Fibroblast of upper back skin (primary cell): ENCODE measurements at places on chromosomes 11 and 22.
A peak's percentile ranks its signal among the peaks of the same experiment; 100 is the strongest.

GRCh38 chr11:100667449-100667848 lies 19.6 kb upstream of the ARHGAP42 start:
- no peak for DNase-seq

- DNase-seq = no peak
Measured at GRCh38 chr11:130622141-130622542, 173.7 kb downstream of the ADAMTS15 start.

GRCh38 chr11:78021611-78022010 lies 1.5 kb downstream of the KCTD14 start:
- DNase-seq = no peak

GRCh38 chr11:21121991-21122390 lies 452.6 kb downstream of the NELL1 start:
- no peak for DNase-seq

DNA sequence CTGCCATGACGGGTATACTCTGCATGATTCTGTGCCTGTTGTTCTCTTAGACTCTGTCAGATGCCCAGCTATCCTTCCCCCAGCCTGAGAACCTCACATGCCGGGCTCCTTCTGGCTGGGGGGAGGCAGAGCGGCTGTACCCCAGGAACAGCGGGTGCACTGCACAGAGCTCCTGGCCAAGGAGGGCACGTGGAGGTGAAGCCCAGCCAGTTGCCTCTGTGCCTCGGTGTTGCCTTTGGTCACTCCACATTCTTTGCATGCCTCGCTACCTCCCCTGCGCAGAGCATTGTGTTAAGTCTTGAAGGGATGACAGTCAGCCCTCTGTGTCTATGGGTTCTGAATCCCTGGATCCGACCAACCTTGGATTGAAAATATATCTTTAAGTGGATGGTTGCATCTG lies 77.7 kb downstream of the FEZ1 start:
- DNase-seq = no peak

- no peak for DNase-seq
Measured at GRCh38 chr11:121282386-121282785, 10.2 kb upstream of the SC5D start.

DNA sequence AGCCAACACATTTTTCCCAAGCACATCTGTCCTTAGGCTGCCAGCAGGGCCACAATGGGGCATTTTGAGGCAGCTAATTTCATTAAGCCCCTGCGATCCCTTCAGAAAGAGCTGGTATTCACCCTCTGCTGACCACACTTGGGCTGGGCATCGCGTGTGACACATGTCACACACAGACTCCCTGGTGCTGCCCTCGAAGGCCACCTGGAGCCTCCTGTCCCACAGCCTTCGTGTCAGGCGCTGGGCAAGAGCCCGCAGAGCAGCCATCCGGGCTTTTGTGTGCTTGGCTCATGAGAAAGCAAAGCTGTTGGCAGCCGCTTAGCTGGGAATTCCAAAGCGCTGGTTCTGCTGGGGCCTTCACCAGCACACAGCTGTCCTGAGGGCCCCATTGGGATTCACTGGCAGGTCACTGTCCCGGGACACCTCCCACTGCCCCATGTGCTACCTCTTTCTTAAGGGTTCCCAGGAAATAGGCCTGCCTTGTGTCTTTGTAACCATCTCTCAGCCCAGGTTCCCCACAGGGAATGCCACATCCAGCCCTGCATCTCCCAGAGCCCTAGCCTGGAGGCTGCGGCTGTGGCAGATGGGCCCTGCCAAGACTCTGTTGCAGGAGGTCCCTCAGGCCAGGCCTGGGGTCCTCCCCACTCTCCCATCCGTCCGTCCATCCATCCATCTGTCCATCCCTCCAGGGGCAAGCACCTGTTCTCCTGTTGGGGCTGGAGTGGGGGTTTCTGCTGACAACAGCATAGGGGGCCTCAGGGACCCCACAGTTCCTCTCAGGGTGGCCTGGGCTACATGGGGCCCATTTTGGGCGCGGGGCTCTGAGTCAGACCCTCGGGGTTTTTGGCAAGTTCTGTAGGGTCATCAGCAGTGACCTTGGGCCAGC lies 4.9 kb downstream of the CLDN5 start:
- DNase-seq = no peak

DNA sequence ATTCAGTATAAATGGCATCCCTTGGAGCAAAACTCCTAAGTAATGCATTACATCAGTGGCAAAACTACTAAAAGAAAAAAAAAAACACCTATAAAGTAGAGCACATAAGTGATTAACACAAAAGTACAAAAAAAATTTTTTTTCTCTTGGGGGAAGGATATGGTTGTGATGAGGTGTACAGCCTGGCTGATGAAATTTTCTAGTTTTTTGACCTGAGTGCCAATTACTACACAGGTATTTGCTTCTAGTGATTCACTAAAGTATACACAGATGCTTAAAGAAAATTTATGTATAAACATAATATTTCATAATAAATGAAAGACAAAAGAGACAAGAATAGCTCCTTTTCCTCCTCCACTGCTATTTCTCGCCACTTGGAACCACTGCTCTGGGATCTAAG lies 71.8 kb upstream of the APOA1 start:
- DNase-seq = no peak

- DNase-seq = no peak
Measured at GRCh38 chr11:113472471-113472870, 2.7 kb downstream of the DRD2 start.

DNA sequence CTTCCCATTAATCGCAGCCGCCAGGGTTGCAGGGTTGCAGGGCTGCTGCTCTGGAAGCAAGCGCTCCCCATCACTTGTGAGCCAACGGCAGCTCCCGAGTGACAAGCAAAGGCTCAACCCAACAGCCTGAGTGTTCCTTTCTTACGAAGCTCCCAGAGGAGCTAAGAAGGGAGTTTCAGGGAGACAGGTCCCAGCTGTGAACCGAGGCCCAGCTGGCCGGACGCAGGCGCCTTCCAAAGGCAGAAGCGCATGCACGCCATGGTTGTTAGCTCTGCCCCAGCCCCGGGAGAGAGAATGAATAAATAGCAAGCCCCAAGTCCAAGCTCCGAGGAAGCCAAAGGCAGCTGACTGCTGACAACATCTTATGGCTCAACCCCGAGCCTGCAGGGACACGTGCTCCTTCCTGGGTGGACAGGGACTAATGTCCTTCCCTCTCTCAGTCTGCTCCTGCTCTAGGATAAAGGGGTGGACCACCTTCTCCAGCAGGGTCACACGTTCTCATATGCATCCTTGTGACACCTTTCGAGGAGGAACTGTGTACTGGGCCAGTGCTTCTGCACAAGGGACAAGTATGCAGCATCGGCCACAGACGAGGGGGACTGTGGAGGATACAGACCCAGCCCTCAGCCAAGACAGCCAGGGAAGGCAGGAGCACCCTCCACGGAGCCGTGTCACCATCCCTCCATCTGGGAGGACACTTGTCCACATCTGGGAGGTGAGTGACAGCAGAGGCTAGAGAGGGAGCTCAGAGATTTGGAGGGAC lies 29.9 kb downstream of the SHANK2 start:
- no peak for DNase-seq

DNA sequence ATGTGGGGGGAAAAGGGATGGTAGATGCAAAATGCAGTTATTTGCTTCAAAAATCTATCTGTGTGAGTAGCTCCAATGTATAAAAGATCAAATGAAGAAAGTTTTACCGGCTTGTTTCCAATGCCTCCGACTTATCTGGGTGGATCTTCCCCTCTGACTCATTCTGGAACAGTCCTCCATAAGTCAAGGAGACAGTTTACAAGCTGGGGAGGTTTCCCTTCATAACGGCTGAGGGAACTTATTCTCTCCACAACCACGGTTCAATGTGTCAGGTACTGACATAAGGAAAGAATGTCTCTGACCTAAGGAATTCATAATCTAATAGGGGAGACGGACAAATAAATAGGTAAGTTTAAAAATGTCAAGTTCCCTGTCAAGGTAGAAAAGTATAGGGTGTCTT lies 49.7 kb upstream of the BIRC3 start:
- DNase-seq = peak; percentile 75

GRCh38 chr11:120241277-120241676 lies 1.3 kb downstream of the POU2F3 start:
- DNase-seq = no peak

- no peak for DNase-seq
Measured at GRCh38 chr11:65384301-65384889, 1.9 kb upstream of the SLC25A45 start.

DNA sequence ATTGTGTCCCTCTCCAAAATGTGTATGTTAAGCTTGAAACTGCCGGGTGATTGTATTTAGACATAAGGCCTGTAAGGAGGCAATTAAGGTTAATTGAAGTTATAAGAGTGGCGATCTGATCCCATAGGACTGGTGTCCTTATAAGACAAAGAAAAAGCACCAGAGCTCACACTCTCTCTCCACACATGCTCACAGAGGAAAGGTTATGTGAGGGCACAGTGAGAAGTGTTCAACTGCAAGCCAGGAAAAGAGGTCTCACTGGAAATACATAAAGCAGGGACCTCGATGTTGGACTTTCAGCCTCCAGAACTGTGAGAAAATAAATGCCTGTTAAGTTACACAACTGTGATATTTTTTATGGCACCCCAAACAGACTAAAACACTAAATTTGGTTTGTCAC lies 1233.8 kb upstream of the CNTN5 start:
- no peak for DNase-seq

DNA sequence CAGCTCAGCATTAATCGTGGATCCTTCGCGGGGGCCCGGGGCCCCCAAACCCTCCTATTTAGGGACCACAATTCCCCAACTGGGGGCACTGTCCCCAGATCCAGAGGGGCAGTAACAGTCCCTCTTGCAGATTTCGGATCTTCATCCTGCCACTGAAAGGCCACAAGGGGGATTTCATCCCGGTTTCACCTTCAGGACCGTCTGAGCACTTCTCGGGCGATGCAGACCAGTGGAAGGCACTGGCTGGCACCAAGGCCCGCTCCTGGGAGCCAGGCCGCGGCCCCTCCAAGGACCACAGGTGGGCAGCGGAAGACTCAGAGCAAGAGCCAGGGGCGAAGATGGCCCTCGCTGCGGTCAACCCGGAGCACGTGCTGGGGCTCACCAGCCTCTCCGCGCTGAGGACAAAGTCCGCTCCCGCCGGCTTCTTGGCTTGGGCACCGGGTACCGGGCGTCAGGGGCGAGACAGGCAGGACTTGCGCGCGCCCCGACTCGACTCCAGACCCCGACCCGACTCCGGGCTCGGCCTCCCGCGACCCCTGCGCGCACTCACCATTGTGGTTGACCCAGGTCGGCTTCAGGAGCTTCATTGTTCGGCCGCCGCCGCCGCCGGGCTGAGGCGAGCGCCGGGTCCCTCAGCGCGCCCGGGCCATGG lies 517 bp downstream of the HIRA start:
- peak; percentile 11 for DNase-seq

GRCh38 chr11:72229925-72230763 lies 5.6 kb downstream of the INPPL1 start:
- DNase-seq = no peak

- DNase-seq = no peak
Measured at GRCh38 chr11:109586789-109587188, 164.8 kb downstream of the C11orf87 start.

GRCh38 chr22:37926771-37927636 lies 20.9 kb downstream of the MICALL1 start:
- no peak for DNase-seq

DNA sequence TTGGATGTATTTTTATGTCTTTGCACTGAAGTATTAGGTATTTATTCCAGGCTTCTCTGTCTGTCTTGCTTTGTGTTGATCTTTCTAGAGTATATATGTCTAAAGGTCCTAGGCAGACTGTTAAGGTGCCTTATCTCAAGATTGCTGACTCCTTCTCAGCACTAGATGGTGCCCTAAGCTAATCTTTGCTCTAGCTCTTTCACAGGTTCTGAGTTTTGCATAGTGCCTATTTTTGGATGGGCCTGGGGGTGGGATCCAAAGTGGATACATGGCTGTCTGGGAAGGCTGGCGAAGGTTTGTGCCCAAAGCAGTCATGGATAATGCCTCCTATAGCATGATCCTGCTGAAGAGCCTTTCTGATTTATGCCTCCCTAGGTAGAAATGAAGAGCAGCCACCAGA lies 154.9 kb downstream of the TRPC6 start:
- DNase-seq = peak; percentile 28

- DNase-seq = no peak
Measured at GRCh38 chr22:42905217-42905616, 48.1 kb upstream of the ARFGAP3 start.

GRCh38 chr11:60634126-60634525 lies 65.3 kb upstream of the MS4A8 start:
- DNase-seq = no peak

GRCh38 chr11:441418-442274 lies at the start of gene ANO9:
TSS of gene ANO9 (minus strand) at chr11:442011. CDS start at chr11:441926, 85 bp downstream.
- DNase-seq = no peak

GRCh38 chr22:27240298-27241075 lies 561.1 kb downstream of the MN1 start:
- no peak for DNase-seq

DNA sequence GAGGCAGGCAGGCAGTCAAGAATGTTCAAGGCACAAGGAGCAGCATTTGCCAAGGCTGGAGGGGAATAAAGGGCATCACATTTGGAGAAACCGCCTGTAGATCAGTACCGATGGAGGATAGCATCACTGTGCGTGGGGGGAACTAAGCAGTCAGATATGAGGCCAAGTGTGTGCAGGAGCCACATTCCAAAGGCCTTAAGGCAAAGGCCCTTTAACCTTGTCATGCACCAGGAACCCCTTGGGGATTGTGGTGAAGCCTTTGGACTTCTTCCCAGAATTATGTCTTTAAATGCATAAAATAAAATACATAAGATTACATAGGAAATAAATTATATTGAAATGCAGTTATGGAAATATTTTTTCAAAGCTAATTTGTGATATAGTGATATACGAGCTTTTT lies 532.1 kb downstream of the BUD13 start:
- peak; percentile 58 for DNase-seq

DNA sequence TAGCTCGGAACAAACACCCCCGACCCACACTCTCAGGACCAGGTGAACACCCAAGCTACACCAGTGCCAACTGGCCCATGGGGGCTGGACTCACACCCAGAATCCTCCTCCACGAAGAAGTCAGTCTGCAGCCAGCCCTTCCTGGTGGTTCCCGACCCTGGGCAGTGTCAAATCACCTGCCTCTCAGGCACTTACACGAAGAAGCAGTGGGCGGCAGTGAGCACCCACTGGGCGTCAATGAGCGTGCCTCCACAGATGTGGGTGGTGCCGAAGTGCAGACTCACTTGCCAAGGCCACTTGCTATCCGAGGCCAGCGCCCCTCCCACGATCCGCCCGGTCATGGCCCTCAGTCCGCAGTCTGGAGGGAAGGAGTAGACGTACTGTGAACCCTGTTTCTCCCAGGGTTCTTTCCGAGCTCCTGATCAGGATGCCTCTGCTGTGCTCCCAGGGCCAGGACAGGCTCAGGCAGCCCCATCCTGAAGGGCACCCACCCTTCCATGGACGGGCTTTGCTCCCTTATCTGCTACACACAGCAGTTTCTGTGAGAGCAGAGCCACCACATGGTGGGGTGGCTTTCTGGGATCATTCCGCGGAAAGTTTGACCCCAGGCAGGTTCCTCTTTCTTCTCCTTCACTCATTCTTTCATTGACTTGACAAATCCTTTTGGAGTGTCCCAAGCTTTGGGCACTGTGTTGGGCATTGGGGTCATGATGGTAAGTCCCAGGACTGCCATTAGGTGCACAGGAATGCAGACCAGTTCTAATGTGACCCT lies 19.4 kb downstream of the TMPRSS13 start:
- no peak for DNase-seq

GRCh38 chr11:498297-499181 lies 8.5 kb downstream of the RNH1 start:
- DNase-seq = no peak
